ENCODE measurements at places on chromosomes 3 and 15.

DNA sequence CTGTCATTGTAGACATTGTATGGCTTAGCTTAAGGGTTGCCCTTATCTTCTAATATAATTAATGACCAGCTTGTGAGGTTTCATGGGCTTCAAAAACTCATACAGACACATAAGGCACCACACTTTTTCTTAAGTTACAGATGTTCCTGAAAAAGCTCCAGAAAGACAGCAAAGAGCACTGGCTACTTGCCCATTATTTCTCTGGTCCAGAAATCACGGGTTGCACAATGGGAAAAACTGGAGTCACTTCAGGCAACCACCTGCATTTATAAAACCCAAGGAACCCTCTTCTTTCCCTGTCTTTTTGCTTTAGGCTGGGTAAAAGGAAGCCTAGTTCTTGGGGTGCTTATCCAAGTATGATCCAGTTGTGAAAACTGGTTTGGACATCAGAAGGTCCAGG, 2.3 kb upstream of the COL6A6 start:
- DNase-seq, result no peak

DNA sequence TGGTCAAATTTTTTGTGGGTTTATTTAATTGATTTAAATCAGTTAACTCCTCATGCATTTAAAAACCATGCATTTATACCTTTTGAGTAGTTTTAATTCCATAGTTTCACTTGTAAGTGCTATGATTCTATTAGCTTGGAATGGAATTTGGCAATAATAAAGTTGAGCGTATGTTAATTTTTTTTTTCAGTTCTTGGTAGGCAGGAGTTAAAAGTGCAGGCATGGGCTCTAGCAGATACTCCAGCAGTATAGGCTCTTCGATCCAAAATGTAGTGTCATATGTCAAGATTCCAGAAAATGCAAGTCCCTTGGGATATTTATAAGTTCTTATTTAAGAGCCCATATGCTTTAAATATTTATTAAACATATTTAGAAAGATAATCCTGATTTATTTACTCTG, 70.3 kb downstream of the LYSMD4 start:
- no peak for DNase-seq

DNA sequence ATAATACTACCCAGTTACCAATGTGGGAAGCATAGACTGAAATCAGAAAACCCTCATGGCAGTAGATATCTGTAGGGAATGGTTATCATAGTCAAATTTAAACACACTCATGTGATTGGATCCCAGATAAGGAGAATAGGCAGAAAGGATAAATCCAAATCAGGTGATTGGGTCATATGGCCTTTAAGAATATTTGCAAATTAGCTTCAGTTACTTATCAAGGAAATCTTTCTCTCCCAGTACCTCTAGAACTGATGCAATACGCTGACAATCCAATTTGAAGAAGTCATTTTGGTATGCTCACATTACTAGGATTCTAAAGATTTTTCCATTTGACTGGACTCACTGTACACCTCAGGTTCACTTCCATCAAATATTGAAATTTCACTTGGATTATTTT, 87.7 kb upstream of the MNS1 start:
- DNase-seq, result no peak

DNA sequence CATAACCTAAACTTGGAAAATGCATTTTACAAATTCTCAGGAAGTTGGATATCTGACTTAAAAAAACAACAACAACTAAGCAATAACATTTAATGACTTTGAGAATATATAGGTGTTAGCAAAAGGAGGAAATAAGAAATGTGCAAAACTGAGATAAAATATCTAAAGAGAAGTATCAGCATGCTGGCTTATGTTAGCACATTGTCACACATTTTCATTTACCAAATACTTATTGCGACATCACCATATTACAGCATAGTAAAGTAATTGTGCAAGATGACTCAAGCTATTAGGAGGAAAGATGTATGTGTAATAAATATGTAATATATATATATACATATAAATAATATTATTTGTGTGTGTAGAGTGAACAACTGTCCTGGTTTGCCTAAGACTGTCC, 9.2 kb downstream of the PTX3 start:
- DNase-seq, result no peak

DNA sequence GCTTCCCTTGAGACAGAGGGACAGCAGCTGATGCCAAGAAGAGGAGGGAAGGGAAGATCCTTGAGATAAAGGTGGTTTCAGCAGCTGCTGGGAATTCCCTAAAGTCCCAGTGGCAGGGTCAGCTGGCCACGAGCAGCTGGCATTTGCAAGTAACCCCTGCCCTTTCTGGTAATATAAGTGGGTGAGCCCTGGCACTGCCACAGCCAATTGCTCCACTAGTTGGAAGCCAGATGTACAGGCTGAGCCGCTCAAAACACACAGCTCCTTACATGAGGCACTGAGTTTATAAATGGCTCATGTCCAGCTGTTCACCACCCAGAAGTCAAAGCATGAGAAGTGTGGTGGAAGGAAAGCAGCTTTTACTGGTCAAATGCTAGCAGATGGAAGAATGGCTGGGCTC, 35.4 kb downstream of the PRR20G start:
- DNase-seq, result no peak

GRCh38 chr3:73804204-73804603, 179.5 kb upstream of the PDZRN3 start:
- DNase-seq, result no peak

DNA sequence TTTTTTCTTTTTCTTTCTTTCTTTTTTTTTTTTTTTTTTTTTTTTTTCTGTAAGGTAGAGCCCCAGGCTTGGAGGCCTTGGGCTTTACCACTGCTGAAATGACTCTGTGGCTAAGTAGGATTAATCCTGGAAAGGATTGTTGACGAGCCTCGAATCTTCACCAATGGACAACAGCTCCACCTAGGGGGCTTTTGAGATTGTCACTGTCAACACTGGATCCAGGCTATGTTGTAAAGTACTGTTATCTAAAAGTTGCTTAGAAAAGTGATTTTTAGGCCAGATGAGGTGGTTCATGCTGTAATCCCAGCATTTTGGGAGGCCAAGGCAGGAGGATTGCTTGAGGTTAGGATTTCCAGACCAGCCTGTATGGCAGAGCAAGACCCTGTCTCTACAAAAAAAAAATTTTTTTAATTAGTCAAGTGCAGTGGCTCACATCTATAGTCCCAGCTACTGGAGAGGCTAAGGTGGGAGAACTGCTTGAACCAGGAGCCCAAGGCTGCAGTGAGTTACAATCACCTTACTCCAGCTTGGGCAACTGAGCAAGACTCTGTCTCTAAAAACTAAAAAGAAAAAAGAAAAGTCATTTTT, 41.6 kb downstream of the KLHL18 start:
- peak; percentile 28 for DNase-seq

GRCh38 chr3:126621627-126622345, 33.1 kb downstream of the TXNRD3 start:
- DNase-seq, result no peak

GRCh38 chr3:149784064-149784704, 8.2 kb downstream of the ANKUB1 start:
- no peak for DNase-seq

DNA sequence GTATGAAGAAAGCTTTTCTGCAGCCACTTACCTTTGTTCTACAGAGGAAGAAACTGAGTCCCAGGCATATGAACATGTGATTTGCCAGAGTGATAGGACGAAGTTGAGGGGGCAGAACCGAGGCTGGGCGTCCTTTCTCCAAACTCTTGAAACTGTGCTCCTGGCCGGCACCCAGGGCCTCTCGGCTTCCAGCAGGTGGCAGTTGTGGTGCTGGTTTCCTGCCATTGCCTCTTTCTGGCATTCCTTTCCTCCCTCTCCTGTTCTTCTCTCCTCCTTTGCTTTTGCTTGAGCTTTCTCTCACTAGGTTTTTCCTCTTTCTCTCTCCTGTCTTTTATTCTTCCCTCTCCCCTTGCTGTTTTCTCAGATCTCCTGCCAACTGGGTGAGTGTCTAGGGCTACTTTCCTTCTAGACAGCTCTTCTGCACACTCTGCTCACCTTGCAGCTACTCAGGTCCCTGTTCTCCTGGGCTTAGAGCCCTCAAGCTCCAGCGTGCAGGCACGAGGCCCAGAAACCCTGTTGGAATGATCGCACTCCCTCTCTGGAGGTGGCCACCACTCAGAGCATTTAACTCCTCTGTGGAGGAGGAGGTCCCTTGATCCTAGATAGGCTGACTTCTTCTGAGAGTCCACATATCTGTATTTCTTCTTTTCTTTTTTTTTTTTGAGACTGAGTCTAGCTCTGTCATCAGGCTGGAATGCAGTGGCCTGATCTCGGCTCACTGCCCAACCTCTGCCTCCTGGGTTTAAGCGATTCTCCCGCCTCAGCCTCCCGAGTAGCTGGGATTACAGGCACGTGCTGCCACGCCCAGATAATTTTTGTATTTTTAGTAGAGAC, 26.2 kb downstream of the TRAK1 start:
- DNase-seq, result no peak

DNA sequence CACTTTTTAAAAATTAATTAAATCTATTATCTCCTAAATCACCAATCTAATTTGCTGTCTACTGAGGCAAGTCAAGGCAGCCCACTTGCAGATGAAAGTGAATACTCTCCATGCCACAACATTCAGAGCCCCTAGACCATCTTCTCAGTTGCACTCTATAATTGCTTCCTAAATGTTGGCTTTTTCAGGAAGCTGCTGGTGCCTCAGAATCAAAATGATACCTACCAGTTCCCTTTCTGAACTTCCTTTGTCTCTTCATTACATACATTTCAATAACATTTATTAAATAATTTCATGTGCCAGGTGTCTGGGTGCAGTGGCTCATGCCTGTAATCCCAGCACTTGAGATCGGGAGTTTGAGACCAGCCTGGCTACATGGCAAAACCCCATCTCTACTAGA, 124.1 kb downstream of the SERPINI1 start:
- DNase-seq, result no peak

DNA sequence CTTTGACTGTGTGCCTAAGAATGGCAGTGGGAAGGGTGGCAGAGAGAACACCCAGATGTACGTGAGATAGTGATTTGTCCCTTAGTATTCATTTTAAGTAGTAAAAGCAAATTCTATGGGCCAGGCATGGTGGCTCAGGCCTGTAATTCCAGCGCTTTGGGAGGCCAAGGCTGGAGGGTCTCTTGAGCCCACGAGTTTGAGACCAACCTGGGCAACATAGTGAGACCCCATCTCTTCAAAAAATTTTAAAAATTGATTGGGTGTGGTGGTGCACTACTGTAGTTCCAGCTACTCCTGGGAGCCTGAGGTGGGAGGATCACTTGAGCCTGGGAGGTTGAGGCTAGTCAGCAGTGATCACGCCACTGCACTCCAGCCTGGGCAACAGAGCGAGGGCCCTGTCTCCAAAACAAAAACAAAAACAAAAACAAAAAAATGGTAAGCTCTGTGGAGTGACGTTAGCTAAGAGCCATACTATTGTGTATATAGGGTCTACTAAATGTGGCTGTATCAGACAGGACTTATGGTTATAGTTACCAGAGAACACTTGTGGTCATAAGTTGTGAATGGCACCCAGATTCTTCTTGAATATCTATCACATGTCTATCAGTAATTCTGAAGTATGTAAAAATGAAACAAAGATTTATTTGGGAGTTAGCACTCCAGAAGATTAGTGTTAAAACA, 171.5 kb downstream of the TCF12 start:
- DNase-seq, result no peak

GRCh38 chr15:65050270-65050669, 5.1 kb downstream of the SLC51B start:
- DNase-seq, result no peak

- DNase-seq, result no peak
These were observed 5.8 kb downstream of the HEXA start for GRCh38 chr15:72369964-72370363.
